ENCODE measurements at places on chromosomes 5 and 9.

DNA sequence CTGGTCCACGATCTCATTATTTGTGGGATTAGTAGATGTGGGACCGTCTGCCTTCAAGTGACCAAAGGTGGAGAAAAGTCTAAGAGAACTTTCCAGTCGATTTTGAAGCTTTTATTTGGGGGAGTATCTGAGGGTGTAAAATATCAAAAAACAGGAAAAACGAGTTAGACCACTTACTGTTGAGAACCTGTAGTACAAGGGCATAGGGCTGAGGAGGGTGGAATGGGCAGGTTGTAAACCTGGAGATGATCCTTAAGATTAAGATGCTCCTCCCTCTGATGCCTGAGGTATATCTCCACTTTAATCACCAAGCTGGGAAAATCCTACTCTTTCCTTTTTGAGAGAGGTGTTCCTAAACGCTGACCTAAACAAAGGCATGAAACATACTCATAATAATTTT is 32.0 kb upstream of the GTF2H2C start:
- DNase-seq = no peak

- no peak for DNase-seq
These were observed 16.2 kb downstream of the DUSP1 start for GRCh38 chr5:172754596-172755356.

- DNase-seq = peak; percentile 88
These were observed 2.5 kb downstream of the IL11RA start for GRCh38 chr9:34654323-34655051.

GRCh38 chr9:107246259-107247254 is 36.5 kb upstream of the RAD23B start:
- no peak for DNase-seq
